ENCODE measurements at places on chromosomes 2 and 18. TPM values are rescaled to one million over a fixed set of nuclear protein-coding genes. Genes with fewer than 3 reads are reported as not detected.

PAX8 gene
- total RNA-seq = not detected

PPM1B gene
- 39.8 TPM for total RNA-seq

- DNase-seq = no peak
These were observed 26.2 kb downstream of the CEP192 start for GRCh38 chr18:13017247-13017875.

- no peak for DNase-seq
These were observed 41.2 kb downstream of the KYNU start for GRCh38 chr2:142918624-142919023.

DNA sequence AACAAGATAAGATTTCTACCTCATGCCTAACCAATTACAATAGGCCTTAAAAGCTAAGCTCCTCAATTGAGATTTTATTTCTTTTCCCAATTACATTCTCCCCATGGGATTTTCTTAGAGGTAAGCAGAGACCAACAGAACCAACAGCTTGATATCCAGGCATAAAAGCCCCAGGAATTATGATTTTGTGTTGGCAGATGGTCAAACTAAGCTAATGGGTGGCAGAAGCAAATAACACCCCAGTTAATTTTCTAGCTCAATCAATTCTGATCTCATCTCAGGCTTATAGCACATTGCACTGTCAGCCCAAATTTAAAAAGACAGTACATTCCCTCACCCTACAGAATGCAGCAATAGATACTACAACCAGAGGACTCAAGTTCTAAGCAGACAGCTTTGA lies 156.4 kb downstream of the NRXN1 start:
- no peak for DNase-seq

DNA sequence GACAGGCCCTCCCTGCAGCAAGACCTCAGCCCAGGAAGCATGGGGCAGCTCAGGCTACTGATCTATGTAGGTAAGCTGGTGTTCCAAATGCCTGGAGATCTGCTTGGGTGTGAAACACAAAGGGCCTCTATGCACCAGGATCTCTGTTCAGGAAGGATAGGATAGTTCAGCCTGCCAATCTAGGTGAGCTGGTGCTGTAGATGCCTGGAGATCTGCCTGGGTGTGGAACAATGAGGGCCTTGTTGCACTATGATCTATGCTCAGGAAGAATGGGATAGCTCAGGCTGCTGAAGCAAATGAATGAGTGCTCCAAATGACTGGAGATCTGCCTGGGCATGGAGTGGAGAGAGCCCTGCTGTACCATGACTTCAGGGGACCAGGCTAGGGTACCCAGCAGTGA lies 48.9 kb upstream of the MYL1 start:
- DNase-seq = no peak

- DNase-seq = peak; percentile 45
These were observed 96.3 kb downstream of the B3GNT2 start for GRCh38 chr2:62292190-62292589.

GRCh38 chr2:218282173-218282991 lies 9.9 kb downstream of the TMBIM1 start:
- peak; percentile 84 for DNase-seq

GRCh38 chr2:3173031-3173430 lies 204.6 kb downstream of the EIPR1 start:
- no peak for DNase-seq
